ENCODE measurements at places on chromosomes 5 and 9. TPM values are rescaled to one million over a fixed set of nuclear protein-coding genes. Genes with fewer than 3 reads are reported as not detected.

Gene ASTN2
- 6.1 TPM for total RNA-seq

Gene ADCY2
- 0.30 TPM for total RNA-seq

Gene ZNF300
- total RNA-seq = 1.1 TPM

Gene CER1
- not detected for total RNA-seq

Gene PLAC8L1
- total RNA-seq = 0.49 TPM

Gene OR1J2
- total RNA-seq = not detected

Gene SLC6A19
- total RNA-seq = not detected

Gene FOXD4L3
- total RNA-seq = not detected

Gene PCYOX1L
- total RNA-seq = 3.2 TPM
